ENCODE measurements at places on chromosomes 2 and 18.
A peak's percentile ranks its signal among the peaks of the same experiment; 100 is the strongest.

- DNase-seq: no peak
These were observed 147.6 kb upstream of the ITGA4 start for GRCh38 chr2:181309586-181309985.

- DNase-seq: no peak
These were observed 556.0 kb upstream of the MEX3C start for GRCh38 chr18:51753365-51754057.

GRCh38 chr2:45892757-45893156 lies 241.3 kb downstream of the PRKCE start:
- DNase-seq: no peak

DNA sequence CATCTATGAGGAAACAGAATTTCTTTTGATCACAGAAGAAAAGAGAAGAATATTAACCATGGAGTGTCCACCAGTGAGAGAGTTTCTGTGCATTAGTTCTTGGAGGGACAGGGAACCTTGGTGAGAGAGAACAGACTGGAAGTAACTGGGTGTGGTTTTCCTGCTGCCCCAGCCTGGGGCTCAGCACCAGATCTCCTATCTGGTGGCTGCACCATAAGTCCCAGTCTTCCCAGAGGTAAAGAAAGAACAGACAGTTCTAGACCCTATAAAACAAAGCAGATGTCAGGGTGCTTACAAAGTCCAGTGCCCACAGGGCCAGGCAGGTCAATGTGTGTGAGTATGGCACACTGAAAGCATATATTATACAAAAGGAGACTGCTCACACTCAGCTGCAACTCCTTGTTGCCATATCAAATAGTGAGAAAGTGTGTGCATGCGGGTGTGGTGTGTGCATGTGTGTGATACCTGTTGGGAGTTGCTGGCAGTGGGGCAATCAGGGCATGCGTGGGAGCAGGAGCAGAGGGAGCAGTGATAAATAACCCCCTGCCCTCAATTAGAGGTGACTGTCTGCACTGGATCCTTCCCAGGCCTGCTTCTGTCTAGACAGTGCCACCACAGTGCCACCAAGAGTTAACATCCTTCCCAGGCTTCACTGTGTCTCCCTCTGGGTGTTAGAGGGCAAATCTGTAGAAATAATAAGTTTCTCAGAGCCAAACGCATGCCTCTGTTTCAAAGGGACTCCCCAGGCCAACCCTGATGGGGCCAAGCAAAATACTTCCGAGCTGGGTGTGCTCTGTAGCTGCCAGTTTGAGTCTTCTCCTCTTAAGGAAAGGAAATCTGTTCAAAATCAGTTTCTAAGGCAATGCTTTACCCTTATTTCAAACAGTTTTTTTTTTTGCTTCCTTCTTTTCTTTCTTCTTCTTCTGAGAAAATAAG lies 45.7 kb downstream of the RDH14 start:
- DNase-seq: no peak

DNA sequence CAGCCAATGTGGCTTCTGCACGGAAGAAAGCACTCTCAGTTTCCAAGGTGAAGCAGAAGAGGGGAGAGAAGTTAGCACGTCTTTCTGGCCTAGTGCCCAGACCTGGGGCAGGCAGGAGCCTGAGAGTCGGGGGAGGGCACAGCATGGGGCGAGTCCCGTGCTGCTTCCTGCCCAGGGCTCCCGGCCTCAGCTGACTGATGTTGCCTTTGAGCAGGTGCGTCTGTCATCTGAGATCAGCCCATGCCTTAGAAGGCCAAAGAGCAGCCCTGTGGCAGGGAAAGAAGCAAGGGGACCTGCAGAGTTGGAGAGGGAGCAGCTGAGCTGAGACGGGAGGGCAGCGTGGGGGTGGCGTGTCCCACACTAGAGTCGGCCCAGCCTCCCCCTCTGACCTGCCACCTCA lies 3.3 kb downstream of the KCNIP3 start:
- no peak for DNase-seq

- no peak for DNase-seq
These were observed 88.5 kb upstream of the HPCAL1 start for GRCh38 chr2:10214179-10214578.

GRCh38 chr18:45958027-45958426 lies 9.1 kb downstream of the EPG5 start:
- DNase-seq: no peak

GRCh38 chr2:220341014-220341413 lies 713.6 kb downstream of the SLC4A3 start:
- DNase-seq: no peak

- DNase-seq: no peak
These were observed 257.7 kb downstream of the EN1 start for GRCh38 chr2:118589721-118590120.

DNA sequence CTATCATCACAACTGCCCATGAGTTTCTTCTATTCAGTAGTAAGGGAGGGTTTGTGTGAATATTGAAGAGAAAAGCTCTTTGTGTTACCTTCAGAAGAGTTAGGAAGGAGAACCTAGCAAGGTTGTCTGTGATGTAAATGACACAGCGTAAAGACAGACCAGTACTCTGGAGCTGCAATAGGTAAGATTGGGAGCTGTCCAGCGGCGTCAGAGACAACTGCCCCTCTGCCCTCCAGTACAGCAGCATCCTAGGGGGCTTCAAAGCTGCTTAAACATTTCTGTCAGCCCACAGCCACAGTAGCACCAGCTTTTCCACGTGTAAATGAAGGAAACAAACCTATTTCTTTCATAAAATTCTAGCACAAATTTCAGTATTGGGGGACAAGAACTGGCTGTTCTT lies 34.5 kb downstream of the NYAP2 start:
- no peak for DNase-seq

DNA sequence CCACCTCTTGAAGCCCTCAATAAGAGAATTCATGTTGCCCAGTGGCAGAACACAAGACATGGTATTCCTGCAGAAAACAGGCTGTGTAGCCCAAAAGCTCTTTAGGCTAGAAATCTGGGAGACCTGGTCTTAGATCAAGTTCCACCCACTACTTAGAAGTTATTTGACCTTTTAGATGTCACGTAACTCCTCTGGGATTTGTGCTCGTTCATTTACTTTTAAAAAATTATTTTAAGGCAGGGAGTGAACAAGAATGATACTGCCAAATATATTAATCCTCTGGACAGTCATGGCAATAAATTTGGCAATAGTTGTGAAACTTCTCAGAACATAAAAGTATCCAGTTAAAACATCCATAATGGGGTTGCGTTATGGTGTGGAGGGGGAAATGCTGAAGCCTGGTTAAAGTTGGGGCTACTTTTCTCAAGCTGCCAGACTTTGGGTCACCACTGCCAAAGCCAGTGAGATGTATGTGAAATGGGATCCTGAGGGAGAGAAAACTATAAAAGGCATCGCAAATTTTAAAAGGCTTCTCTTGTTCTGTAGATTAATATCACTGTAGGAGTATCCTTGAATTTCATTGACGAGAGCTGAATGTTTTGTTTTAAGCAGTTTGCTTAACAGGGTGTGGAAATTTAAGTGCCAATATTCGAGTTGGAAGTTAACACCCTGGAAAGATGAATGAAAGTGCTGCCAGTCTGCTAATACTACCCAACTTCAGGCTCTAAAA lies 15.8 kb downstream of the DAPL1 start:
- no peak for DNase-seq

GRCh38 chr18:50973367-50974126 lies 5.7 kb downstream of the ELAC1 start:
- no peak for DNase-seq

- no peak for DNase-seq
These were observed 28.7 kb downstream of the SRSF7 start for GRCh38 chr2:38722271-38723061.

GRCh38 chr2:63701406-63701805 lies 112.6 kb downstream of the MDH1 start:
- DNase-seq: no peak

GRCh38 chr2:46171411-46171953 lies 125.7 kb upstream of the EPAS1 start:
- DNase-seq: no peak

DNA sequence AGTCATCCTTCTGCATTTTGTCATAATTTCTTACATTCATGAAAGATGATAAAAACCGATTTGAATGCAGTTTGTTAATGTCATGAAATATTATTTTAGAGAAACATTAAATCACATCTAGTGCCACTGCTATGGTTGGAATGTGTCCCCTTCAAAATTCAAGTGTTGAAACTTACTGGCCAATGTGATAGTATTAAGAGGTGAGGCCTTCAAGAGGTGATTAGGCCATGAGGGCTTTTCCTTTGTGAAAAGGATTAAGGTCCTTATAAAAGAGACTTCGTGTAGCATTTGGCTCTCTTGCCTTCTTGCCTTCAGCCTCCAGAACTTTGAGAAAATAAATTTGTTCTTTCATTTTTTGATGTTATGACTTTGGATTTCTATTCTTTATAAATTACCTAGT lies 117.2 kb downstream of the RGPD3 start:
- no peak for DNase-seq

GRCh38 chr2:88091943-88092342 lies 24.3 kb downstream of the SMYD1 start:
- no peak for DNase-seq

DNA sequence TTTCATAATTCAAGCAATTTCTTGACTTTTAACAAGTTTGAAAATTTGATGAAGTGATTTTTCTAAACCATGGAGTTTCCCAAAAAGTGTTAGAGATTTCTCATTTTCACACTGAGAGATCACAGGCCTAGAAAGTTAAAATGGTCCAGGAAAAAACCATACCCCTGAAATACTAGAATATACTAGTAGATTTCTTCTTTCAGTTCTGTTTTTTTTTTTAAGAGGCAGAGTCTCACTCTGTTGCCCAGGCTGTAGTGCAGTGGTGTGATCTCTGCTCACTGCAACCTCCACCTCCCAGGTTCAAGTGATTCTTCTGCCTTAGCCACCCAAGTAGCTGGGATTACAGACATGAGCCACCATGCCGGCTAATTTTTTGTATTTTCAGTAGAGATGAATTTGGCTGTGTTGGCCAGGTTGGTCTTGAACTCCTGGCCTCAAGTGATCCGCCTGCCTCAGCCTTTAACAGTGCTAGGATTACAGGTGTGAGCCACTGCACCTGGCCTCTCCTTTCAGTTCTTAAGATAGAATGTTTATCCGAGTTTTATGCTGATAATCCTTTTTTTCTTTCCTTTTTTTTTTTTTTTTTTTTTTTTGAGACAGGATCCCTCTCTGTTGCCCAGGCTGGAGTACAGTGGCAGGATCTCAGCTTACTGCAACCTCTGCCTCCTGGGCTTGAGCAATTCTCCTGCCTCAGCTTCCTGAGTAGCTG lies 14.4 kb downstream of the MTHFD2 start:
- DNase-seq: no peak

GRCh38 chr2:97834610-97835009 lies 121.2 kb downstream of the ZAP70 start:
- no peak for DNase-seq

DNA sequence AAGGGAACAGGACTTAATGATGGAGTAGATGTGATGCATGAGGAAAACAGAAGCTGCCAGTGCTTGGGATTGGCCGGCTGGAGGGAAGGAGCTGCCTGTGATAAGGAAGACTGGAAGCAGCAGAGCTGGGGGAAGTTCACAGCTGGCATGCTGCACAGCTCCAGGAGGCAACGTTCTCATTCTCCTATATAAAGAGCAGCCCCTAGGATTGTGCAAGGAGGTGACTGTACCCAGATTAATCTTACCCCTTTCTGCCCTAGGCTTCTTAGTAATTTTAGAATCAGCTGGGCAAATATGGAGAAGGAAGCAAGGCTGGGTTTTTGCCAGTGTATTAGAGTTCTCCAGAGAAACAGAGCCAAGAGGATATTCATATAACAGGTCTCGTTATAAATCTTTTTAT lies 155.8 kb downstream of the ALPK2 start:
- DNase-seq: no peak

DNA sequence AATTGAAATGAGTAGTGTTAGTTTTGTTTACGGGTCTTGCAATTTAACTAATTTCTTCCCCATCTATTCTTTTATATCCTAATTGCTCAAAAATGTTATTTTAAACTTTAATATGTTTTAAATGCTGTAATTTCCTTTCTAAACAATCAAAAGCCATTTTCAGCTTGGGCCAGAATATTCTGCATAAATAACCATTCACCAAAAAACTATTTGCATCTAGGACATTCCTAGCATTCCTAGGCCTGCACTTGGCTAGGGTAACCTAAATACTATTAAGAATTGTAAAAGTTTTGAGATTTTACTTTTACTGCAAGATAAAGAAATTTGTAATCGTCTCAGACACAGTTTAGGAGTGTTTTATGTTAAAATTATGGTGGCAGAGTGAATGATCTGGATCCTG lies 7.8 kb upstream of the ETAA1 start:
- DNase-seq: no peak

DNA sequence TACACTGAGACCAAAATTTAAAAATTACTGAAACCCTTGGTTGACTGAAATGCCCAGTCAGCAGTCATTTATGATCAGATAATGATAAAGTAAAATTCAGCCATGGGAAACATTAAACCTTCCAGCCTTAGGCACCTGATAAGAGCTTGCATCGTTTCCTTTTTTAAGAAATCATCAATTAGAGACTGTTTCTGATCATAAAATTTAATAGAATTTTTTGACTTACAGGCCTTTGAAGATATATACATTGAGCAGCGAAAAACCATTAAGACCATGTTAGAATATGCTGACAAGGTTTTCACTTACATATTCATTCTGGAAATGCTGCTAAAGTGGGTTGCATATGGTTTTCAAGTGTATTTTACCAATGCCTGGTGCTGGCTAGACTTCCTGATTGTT lies 99.6 kb upstream of the CSRNP3 start:
- no peak for DNase-seq

- peak; percentile 95 for DNase-seq
These were observed 8.0 kb upstream of the COL3A1 start for GRCh38 chr2:188966079-188966571.

DNA sequence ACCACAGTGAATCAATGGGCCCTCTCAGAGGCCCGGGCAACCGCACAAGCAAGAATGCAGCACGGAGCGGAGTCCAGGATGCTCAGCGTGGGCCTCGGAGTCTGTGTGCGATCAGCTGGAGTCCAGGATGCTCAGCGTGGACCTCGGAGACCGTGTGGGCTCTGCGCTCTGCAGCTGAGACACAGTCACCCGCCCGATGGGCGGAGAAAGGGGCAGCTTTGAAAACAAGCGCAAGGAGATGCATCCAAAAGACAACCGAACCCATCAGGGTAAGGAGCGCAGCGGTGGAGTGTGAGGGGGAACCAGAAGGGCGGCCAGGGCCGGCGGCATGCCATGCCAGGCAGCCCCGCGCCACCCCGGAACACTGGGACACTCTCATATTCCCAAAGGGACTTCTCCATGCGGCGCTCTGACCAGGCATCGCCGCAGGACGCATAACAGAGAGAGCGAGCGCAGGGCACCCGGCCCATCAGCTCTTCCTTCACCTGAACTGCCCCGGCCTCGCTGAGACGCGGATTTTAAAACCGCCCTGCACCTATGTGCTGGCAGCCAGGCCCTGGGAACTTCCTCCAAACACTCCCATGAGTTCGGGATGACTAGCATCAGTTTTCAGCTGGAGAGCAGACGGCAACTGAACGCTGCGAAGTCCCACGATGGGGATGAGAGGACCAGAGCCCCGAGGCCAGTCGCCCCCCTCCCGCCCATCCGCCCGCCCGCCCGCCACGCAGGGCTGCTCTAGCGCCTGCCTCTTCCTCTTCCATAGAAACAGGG lies 44.7 kb downstream of the MC5R start:
- DNase-seq: no peak

Measured in forelimb muscle (tissue), 1 donor.